ENCODE measurements at places on chromosomes 12 and 14.

- no peak for DNase-seq
Measured at GRCh38 chr12:49707812-49708147, 575 bp upstream of the FMNL3 start.

- DNase-seq: no peak
Measured at GRCh38 chr12:42498549-42499247, 90.8 kb downstream of the PRICKLE1 start.

DNA sequence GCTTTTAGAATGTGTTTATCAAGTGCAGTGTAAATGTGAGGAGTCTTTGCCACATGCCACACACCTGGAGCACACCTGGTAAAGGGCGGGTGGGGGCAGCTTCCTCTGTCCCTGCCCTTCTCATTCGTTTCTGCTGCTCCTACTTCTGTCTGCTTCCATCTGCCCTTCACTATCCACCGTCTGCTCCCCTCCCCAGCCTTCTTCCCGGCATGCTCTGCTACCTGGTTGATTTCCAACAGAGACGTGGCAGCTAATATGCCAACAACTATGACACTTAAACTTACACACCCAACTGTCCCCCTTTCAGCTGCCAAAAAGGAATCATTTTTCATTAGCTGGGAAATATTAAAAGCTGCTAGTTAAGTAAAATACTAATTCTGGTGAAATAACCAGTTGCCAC, 9.1 kb upstream of the CARMIL3 start:
- no peak for DNase-seq

GRCh38 chr12:31804185-31804504, 75.3 kb upstream of the AMN1 start:
- DNase-seq: no peak

DNA sequence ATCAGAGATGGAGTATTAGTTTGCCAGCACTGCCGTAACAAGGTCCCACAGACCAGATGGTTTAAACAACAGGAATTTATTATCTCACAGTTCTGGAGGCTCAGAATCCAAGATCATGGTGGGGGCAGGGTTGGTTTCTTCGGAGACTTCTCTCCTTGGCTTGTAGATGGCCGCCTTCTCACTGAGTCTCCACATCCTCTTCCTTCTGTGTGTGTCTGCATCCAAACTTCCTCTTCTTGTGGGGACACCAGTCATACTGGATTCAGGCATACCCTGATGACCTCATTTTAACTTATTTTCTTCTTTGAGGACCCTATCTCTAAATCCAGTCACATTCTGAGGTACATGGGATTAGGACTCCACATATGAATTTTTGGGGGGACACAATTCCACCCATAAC, 455.5 kb downstream of the RGS6 start:
- no peak for DNase-seq

GRCh38 chr12:124616394-124617221, 49.2 kb upstream of the NCOR2 start:
- no peak for DNase-seq

DNA sequence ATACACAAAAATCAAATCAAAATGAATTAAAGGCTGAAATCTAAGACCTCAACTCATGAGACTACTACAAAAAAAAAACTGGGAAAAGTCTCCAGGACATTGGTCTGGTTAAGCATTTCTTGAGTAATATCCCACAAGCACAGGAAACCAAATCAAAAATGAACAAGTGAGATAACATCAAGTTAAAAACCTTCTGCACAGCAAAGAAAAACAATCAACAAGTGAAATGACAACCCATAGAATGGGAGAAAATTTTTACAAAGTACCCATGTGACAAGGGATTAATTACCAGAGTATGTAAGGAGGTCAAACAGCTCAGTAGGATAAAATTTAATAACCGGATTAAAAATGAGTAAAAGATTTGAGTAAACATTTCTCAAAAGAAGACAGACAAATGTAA, 338.7 kb downstream of the SLC16A7 start:
- DNase-seq: no peak

- DNase-seq: no peak
Measured at GRCh38 chr12:8562310-8562709, 21.6 kb upstream of the CLEC4E start.

GRCh38 chr14:106459971-106460730, 933.8 kb downstream of the TMEM121 start:
- DNase-seq: no peak

DNA sequence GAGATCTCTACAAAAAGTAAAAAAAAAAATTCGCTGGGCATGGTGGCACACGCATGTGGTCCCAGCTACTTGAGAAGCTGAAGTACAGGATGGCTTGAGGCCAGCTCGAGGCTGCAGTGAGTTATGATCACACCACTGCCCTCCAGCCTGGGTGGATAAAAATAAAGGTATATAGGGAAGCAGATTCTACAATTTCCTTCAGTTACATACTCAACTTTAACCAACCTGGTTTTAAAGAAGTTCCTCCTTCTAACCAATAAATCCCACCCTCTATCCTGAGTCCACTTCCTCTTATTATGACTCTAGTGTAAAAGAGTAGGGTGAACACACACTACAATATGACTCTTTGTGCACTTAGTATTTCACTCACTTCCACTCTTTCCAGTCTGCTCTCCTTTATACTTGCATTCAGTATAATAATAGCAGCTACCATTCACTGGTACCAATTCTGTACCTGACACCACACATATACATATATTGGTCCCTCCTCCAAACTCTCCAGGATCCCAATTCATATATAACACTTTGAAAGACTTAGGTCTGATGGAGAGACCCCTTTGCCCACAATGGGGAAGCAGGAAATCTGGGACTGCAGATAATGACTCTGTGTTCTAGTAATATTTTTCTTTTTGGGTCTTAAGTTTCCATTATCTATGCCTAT, 2.3 kb downstream of the ARF3 start:
- DNase-seq: no peak

GRCh38 chr12:68792952-68793351, 15.0 kb upstream of the MDM2 start:
- DNase-seq: no peak

- DNase-seq: no peak
Measured at GRCh38 chr12:47979166-47979565, 15.8 kb downstream of the TMEM106C start.

DNA sequence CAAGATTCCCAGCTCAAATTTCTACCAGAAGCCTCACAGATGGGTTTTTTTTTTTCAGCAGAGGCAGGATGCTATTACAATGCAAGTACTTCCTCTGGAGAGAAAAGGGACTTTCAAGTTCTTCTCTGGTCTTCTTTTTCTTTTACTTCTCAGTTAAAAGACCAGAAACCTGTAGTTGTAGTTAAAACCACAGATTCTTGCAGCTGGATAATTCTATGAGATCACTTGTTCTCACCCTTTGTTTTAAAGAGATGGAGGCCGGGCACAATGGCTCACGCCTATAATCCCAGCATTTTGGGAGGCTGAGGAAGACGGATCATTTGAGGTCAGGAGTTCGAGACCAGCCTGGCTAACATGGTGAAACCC, 47.6 kb upstream of the OVCH1 start:
- no peak for DNase-seq

GRCh38 chr12:110546339-110546738, 36.8 kb downstream of the PPTC7 start:
- DNase-seq: no peak

DNA sequence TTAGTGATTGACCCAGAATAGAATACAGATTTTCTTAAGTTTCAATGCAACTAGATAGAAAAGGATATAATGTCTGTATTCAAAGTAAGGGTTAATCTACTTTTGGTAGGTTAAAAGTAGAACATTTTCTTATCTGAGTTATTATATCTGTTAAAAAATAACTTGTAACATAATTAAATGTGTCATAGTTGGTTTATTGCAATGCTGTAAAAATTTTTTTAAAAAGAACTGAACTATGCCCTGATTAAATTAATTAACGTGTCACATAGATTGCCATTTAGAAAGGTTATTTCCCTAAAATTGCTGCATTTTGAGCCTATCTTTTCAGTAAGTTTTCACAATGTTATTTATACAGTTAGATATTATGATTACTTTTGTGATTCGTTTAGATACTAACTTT, 89.2 kb downstream of the PDE3A start:
- no peak for DNase-seq

Data from omental fat pad (tissue), 4 donors.